ENCODE measurements at places on chromosomes 2 and 18.

DNA sequence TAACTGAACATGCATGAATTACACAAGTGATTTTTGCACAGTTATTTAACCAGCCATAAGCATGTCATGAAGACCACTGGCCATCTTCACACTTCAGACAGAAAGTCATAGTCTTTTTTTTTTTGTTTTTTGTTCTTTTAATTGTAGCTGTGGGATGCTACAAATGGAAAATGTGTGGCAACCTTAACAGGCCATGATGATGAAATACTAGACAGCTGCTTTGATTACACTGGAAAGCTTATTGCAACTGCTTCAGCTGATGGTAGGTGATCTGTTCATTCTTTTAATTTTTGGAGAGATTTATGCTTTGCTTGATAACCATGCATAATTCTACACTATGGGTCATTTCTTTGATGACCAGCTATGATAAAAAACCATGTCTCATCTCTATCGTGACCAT, 35.6 kb downstream of the DAW1 start:
- no peak for DNase-seq

DNA sequence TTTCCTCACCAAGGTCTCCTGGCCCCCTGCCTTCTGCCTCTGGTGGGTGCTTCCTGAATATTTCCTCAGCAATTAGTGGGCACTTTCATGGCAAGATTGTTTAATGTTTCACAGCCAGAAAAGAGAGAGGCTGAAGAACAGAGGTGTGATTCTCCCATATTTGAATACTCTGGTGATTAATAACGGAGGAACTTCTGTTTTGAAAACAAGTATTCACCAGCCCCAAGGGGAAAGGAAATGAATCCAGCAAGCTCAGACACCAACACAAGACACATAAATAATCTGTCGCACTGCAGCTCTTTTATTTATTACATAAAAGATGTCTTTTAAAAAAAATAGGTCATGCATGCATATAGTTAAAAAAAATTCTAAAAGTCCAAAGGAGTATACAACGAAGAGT, 57.7 kb downstream of the MRPL35 start:
- no peak for DNase-seq

- no peak for DNase-seq
Measured at GRCh38 chr2:182447863-182448262, 21.0 kb upstream of the PDE1A start.

GRCh38 chr2:18425210-18425703, 135.2 kb downstream of the RDH14 start:
- DNase-seq: no peak

GRCh38 chr2:128313091-128313836, 5.4 kb downstream of the HS6ST1 start:
- no peak for DNase-seq

- DNase-seq: no peak
Measured at GRCh38 chr18:75131381-75132000, 77.4 kb downstream of the PTGR3 start.

DNA sequence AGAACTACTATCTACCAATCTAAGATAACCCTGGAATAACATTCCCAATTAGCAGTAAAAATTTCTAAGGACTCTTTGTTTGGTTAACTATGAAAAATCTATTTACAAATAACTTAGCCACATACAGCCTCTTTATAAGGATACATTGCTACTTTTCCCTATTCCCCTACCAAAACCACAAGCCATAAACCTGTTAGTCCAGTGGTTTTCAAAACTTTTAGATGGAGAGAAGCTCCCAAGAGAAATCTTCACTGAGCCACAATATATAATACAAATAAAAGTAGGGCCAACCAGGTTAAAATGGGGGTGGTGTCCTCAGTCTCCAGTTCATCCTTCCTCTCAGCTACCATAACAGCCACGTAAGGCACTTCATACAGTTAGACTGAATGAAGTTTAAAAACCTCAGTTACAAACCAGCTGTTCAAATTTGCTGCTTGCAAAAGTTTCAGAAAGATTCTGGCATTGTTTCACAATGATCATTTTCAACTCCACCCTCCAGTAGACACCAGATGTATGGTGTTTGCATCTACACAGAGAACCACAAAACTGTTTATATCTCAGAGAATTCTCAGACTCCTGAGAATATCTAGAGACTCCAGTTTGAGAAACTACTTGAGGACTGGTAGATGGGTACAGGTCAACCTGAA, 26.0 kb downstream of the SOS1 start:
- no peak for DNase-seq

GRCh38 chr18:79879566-79879965, 71.9 kb downstream of the SLC66A2 start:
- DNase-seq: no peak

GRCh38 chr2:20428717-20429490, 18.0 kb upstream of the RHOB start:
- no peak for DNase-seq

DNA sequence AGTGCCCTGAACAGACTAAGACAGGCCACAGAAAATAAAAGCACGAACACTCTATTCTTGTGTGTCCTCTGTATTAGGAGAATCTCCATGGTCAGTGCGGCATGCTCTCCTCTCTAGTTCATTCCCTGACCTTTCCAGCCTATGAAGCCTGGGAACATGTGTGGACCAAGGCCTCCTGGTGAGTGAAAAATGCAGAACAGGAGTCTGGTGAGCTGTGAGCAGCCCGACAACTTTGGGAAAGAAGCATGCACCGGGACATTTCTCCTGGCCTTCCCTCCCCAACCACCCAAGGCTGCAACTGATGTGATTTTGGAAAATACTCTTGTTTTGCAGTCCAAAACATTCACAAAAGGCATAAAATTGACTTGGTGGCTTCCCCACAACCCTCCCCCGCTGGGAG, 878.3 kb upstream of the ID2 start:
- DNase-seq: no peak

DNA sequence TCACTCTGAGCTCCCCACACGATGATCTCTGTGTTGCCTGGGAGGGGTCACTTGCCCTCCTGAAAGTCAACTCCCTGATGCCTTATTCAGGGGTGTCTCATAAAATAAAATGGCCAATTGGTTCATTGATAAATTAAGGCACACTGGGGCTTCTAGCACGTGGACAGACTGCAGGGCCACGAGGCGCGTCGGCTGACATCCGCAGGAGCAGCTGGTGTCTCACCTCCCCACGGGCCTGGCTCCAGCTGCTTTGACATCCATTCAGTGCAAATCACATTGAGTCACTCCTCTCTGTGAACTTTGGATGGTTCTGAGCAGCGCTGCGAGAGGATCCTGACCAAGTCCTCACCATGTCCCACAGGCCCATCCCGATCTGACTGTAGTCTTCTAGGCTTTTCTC, 4.6 kb upstream of the ST8SIA3 start:
- no peak for DNase-seq

DNA sequence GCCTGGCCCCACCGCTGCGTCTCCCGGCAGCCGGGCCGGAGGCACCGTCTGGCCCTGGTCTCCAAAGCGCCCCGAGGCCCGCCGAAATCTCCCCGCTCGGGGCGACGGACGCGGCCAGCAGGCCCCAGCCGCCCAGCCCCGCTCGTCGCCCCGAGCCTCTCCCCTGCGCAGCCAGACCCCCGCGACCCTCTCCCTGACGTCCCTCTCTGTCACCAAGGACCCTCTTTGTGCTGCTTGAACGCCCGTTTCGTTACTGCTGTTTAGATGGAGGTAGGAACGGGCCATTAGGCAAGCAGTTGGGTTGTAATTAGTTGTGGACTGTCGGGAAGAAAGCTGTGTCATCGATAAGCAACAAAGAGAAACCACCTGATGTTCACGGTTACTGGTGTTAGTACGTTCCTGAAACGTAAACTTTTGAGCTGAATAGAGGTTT, 686 bp downstream of the UBXN4 start:
- peak; percentile 26 for DNase-seq

- no peak for DNase-seq
Measured at GRCh38 chr2:150491430-150491829, 4.0 kb upstream of the RND3 start.

DNA sequence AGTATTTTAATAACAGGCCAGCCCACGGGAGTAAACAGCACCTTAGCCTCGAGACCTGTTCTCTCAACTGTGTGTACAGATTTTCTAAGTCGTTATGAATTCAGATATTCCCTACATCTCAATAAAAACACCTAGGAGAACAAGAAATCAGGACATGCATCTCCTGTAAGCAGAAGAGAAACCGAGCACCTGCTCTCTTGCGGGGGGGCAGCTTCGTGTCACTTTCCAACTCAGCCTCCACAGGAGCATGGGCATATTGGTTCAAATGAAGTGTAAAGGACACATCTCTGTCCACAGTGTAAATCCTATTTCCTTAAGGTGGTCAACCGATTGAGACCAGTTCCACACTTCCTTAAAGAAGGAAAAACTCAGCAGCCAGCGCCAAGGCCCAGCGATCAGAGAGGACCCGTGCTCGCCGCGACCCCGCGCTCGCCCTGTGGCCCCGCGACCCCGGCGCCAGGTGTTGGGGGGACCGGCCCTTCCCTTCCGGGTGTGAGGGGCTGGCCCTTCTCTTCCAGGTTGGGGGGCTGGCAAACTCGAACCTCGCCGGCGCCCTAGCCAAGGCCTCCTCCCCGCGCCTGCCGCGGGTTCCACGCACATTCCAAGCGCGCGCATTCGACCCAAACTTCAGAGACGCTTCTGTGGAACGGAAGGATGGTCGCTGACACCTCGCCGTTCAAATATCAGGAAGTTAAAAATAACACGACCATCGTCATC, 652 bp downstream of the SH3YL1 start:
- no peak for DNase-seq

- no peak for DNase-seq
Measured at GRCh38 chr2:64807417-64807816, 153.7 kb upstream of the SERTAD2 start.

DNA sequence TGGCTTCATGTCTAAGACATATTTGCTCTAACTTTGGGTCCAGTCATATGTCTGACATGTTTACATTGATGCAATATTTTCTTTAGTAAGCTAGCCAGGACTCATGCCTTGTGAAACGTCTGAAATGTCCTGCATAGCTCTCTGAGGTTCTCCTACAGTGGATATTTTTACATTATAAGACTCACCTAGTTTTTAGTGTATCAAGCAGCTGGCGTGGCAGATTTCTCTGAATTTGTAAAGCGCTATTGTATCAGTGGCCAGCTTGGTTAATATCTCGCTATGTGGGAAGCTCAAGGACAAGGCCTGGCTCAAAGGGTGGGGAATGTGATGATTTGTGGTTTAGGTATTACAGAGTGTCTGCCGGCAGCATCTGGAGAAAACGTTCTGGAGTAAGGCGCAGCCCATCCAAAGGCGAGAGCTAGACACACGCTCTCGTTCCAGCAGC, 164.3 kb downstream of the LTBP1 start:
- no peak for DNase-seq

- no peak for DNase-seq
Measured at GRCh38 chr2:46421361-46421760, 58.0 kb upstream of the TMEM247 start.

GRCh38 chr2:169036736-169037440, 5.8 kb upstream of the ABCB11 start:
- DNase-seq: no peak

DNA sequence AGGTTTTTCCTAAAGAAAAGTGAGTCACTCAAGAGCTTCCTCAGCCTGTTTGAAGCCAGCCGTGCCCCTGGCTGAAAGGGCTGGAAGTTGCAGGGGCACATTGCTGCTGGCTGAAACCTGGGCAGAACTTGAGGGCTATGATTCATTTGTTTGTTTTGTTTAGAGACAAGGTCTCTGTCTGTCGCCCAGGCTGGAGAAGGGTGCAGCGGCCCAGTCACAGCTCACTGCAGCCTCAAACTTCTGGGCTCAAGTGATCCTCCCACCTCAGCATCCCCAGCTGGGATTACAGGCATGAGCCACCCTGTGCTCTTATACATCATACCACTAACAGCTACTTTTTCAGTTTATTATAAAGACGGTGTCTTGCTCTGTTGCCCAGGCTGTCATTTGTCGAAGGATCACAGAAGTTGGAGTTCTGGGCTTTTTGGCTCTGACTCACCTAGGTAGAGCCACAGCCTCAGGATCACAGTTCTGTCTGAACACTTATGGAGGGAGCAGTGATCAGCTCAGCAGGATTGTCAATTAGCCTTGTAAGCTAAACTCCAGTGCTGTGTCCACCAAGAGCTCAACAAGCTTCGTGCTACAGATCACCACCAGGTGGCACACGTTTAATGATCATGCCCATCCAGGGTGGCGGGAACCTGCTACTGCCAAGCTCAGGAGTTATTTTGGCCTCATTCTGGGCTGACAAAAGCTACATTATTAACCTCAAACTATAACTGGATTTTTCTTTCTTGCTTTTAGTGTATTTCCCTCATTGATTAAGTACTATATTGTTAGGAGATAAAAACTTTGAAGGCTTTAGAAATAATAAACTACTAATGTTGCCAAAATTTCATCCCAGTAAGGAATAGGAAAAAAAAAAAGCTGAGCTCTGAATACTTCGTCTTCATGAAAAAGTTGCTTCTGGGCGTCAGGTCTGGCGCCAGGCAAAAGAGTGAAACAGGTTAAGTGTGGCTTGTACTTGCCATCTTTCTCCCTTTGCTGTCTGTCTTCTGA, 57.9 kb downstream of the ARHGEF33 start:
- DNase-seq: peak; percentile 29

DNA sequence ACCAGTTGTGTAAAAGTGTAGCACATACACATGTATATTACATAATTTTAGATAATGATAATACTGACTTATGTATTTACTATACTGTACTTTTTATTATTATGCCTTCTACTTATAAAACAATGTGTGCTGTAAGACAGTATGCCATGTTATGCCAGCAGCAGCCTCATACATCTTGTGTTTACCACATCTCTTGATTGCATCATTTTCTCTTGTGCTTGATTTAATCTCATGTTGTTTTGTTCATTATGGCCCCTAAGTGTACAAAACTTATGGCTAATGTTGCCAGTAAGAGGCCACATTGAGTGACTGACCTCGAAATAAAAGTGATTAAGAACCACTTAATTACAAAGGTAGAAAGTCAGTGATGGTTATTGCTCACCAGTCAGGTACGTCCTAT, 128.0 kb upstream of the SP5 start:
- no peak for DNase-seq

DNA sequence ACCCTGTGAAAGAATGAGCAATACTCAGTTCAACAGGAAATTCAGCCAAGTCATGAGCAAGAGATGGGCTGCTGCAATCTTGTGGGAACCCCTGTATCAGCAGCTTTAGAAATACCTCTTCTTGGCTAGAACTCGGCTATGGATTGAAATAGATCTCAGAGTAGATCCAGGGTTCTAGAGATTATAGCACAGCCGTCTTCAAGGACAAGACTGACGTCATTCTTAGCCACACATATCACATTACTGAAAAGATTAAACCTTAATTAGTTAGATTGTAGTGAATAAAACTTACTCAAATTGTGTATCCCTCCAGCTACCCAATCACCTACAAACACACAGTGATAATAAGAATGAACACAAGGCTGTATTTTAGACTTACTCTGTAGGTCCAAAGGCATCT, 776.4 kb downstream of the EPHA4 start:
- DNase-seq: no peak

All from NCI-H2029 treated with DMSO at 0.1 percent for 48 hours (cell line).